Midbrain (tissue), 1 donor: ENCODE measurements at places on chromosomes 6 and 20.

GRCh38 chr6:156862711-156863110, 85.5 kb downstream of the ARID1B start:
- DNase-seq = no peak

GRCh38 chr20:35328689-35329088, 36.5 kb upstream of the FAM83C start:
- DNase-seq = no peak

DNA sequence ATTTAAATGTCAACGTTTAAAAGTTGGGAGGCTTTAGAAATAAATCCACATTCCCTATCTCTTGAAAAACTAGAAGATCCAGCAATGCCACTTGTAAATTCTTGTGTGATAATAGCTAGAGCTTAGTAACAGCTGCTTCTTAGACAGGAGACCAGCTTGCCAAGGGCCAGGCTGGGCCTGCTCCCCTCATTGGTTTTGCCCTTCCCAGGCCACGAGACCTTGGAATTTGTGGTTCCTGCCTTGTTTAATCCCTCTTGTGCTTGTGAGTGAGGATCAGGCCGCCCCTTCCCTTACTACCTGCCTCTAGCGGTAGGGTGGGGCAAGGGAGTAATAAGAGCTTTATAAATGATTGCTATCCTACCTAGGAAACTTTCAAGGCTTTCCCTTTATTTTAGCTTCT, 363.5 kb downstream of the SYNE1 start:
- DNase-seq = no peak

DNA sequence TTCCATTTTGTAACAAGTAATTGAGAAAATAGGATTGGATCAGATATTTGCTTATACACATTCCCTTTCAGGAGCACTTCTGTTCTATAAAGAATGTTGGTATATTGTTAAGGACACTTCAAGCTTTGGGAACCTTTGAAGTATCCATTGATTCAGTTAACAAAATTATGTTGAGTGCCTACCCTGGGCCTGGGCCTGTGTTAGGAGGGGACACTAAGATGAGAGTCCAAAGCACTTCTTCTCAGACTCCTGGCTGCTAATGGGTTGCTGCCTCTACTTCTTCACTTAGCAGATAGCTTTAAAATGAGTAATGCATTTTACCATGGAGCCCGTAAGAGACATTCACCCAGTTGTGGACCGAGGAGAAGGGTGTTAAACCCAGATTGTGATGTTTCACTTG, 40.3 kb downstream of the PTPN1 start:
- no peak for DNase-seq

GRCh38 chr20:19115581-19115980, 96.9 kb upstream of the SLC24A3 start:
- no peak for DNase-seq

DNA sequence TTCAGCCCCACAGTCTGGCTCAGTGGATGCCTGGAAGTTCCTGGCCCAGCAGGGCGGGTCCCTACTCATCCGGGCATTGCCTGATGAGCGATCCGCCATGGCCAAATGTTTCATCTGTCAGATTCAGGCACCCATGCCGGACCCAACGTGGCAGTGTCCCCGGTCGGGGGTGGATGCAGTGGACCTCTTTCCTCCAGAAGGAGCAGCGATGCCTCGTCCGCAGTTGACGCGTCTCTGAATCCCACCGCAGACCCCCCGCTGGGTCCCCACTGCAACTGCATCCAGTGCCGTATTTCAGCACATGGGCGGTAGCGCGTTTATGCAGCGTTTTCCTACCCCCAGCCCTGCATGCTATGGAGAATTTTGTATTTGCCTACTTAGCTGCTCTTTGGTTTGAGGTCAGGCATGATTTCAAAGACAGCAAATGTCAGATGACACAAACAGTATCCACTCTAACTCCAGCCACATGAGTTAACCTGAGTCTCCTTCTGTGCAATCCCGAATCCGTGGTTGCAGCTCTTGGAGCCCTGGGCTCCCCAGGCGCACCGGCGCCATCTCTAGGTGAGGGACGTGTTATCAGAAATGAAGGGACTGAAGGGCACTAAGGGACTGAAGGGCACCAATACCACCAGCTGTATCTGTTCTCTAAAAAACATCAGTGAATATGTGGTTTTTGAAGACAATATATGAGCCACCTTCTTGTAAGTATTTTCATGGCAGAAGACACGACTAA, 72.6 kb upstream of the THBS2 start:
- DNase-seq = peak; percentile 55

DNA sequence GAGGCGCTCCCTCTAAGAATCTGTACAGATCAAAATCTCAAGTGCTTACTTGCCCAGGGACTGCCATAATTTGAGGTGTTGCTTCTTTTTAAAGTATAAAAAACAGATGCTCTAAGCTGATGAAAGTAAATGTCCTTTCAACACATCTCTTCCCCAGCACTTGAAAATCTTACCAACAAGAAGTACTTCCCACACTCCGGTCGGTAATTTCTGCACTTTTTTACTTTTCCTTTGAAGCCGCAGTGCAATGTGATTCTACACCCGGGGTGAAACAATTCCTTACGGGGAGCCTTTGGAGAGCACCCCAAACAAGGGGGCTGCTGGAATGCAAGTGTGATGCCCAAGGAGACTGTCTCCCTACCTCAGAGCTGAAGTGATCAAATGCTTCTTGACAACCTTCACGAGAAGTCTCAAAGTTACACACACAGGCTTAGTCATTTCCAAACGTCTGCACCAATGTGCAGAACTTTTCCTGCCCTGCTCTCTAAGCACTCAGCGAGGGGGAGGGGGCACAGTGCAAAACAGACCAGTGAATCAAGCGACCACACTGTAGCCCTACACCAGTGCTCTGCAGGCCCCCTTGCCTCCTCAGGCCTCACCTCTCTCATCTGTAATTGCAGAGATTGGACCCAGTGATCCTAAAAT, 56.7 kb downstream of the ATXN1 start:
- no peak for DNase-seq

DNA sequence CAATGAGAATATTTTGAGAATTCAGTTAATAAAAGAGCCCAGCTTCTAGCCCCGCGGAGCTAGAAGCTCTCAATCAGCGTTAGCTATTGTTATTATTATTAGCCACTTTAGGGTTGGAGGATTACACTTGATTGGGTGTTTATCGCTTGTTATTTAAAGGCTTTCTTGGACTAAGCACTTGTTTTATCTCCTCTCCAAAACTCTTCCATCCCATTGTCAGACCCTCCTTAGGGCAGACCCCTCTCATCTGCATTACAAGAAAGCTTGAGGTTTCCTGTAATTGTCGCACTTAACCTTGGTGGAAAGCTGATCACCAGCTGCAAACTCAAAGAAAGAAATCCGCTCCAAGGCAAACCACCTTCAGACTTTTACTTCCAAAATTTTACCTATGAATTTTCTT, 4.8 kb downstream of the DPPA5 start:
- no peak for DNase-seq

GRCh38 chr6:165884813-165885765, 222.0 kb upstream of the PDE10A start:
- peak; percentile 70 for DNase-seq

- DNase-seq = no peak
These were observed 8.5 kb upstream of the MAFB start for GRCh38 chr20:40697541-40697940.

DNA sequence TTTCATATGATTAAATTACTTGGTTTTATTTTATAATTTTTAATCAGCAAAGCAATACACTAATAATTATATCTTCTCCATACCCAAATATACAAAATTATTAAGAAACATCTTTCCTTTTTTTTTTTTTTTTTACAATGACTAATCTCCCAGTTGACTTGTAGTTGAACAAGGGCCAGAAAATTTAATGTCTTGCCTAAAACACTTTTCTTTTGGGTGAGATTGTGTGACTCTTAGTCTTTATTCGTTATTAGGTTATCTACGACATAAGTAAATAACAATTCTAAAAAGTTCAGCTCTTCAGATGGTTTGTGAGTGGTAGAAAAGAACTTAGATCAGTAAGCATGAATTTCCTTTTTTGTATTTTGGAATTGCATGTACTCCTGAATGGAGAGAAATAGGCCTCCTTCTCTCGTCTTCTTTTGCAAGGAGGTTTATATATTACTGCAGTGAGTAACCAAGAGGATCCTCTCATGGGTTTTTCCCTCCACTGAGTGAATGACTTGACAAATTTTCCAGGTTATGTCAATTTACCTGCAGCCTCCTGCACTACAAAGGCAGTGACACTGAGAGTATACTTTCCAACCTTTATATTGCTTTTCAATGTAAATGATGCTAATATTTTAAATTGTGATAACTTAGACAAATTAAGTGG, 364.5 kb upstream of the CITED2 start:
- DNase-seq = no peak

- peak; percentile 95 for DNase-seq
These were observed at the start of gene ACTL10 for GRCh38 chr20:33666293-33667244. Gene ACTL10, plus strand, starts transcription at chr20:33666943. Its CDS starts 555 bp downstream, at chr20:33667498.

- no peak for DNase-seq
These were observed 61.2 kb downstream of the SRC start for GRCh38 chr20:37407019-37407566.

- no peak for DNase-seq
These were observed 35.2 kb downstream of the ILRUN start for GRCh38 chr6:34661357-34661756.

- no peak for DNase-seq
These were observed 5.5 kb downstream of the TCF21 start for GRCh38 chr6:133894369-133894768.

DNA sequence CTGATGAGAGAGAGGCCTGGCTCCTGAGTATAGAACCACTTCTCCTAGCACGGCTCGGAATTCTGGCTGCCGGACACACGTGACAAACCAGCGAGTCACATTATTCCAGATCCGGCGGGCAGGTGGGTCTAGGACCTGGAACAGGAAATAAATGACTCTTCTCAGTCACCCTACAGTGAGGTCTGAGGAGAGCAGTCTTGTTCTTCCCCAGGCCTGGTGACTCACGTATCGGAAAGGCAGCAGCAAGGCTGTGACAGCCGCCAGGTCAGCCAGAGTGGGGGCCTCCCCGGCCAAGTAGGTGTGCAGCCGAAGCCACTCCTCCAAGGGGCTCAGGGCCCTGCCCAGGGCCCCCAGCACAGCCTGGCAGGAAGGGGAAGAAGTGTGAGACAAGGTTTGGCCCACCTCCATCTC, 2.8 kb downstream of the VARS1 start:
- DNase-seq = no peak

DNA sequence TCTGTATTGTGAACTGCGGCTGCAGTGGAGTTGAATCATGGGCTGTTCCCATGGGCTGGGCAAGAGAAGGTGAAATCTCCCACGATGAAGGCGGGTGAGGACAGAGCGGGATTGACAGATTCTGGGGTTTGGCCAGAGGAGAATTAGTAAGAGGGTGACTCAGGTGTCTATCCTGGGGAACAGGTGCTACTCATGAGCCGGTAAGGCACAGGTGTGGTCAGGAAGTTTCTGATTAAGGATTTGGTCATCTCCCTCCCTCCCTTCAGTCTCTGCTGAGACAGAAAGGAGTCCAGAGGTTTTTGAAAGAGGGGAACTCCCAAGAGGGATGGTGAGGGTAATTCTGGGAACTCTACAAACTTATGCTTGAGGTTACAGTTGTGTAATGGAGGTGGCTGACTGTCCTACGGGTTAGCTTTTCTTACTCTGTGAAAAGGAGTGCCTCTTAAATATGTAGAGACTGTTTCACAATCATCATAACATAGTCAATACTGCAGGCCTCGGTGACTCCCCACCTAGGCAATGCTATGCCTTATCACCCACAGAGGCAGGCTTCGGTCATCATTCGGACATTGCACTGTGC, 31.5 kb downstream of the SERPINB1 start:
- DNase-seq = no peak

- peak; percentile 74 for DNase-seq
These were observed 45.6 kb downstream of the LRRN4 start for GRCh38 chr20:6008254-6008653.

GRCh38 chr6:40713002-40713719, 126.0 kb upstream of the LRFN2 start:
- no peak for DNase-seq

- DNase-seq = no peak
These were observed 36.9 kb downstream of the CEBPB start for GRCh38 chr20:50227506-50227905.

GRCh38 chr6:87846434-87846833, 144.4 kb upstream of the AKIRIN2 start:
- DNase-seq = no peak

DNA sequence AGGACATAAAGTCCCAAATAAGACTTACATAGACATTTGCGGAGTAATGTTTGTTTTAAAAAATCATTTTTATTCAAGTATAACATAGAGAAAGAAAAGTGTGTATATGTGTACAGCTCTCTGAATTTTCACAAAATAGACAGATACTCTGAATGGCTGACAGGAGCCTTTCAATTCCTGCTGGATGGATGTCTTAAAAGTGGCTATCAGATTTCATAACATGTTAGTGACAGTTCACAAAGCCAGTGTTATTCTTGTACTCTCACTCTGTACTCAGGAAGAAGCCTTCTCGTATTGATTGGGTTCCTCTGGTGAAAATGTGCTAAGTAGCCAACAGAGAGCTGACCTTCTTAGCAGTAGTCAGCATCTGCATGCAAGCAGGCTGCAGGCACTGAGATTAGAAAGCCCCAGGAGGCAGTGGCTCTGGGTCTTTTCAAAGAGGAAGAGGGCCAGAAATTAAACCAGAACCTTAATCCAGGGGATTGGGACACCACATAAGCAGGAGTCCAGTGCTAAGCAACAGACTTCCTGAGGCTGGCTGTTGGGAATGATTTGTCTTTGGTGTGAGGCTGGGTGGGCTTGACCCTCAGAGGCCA, 19.7 kb downstream of the SLC17A4 start:
- no peak for DNase-seq

DNA sequence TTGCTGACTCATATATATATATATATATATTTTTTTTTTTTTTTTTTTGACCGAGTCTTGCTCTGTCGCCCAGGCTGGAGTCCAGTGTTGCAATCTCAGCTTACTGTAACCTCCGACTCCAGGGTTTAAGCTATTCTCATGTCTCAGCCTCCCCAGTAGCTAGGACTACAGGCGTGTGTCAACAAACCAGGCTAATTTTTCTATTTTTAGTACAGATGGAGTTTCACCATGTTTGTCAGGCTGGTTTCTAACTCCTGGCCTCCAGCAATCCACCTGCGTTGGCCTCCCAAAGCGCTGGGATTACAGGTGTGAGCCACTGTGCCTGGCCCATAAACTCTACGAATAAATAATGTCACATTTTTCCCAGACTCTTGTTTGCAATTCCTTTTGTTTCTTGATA, 4.8 kb downstream of the LRP11 start:
- no peak for DNase-seq

- no peak for DNase-seq
These were observed 152.5 kb upstream of the ECI2 start for GRCh38 chr6:4287811-4288244.

DNA sequence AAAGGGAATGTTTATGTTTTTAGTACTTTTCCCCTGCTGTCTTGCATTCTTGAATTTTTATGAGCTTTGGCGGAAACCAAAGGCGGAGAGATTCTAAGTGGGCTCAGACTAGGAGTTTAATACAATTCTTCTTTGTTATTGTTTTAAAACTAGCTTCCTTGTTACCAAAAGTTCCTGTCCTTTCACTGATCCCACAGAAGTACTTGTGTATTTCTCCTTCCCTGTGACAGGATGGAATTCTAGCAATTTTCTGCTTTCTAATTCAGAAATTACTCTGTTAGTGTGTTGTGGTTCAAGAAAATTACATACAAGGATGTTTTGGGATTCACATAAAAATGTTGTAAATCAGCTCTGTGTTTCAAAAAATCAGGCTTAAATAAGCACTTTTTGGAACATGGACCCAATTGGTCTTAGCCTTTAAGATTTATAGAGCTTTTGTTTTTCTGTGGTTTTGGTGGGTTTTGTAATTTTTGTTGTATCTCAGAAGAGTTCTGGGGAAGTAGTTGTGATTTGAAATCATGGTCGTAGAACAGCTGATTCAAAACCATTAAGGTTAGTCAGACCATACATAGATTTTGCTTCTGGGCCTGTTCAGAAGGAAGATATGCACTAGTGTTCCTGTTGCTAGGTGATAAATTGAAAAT, 17.6 kb upstream of the CTAGE9 start:
- no peak for DNase-seq
